ENCODE measurements at places on chromosomes 16 and 17. TPM values are rescaled to one million over a fixed set of nuclear protein-coding genes. Genes with fewer than 3 reads are reported as not detected.

- no peak overlapping the region for H3K27ac ChIP-seq
- no peaks in the 10 kb centered on the region for H3K27me3 ChIP-seq
- DNase-seq: peak; percentile 78
- H3K4me3 ChIP-seq: no peak overlapping the region
- no peaks in the 10 kb centered on the region for H3K36me3 ChIP-seq
- H3K4me1 ChIP-seq: peaks cover 10% of the 10 kb centered on the region
These were observed 1.0 kb upstream of the ABCC12 start for GRCh38 chr16:48156790-48157209.

DNA sequence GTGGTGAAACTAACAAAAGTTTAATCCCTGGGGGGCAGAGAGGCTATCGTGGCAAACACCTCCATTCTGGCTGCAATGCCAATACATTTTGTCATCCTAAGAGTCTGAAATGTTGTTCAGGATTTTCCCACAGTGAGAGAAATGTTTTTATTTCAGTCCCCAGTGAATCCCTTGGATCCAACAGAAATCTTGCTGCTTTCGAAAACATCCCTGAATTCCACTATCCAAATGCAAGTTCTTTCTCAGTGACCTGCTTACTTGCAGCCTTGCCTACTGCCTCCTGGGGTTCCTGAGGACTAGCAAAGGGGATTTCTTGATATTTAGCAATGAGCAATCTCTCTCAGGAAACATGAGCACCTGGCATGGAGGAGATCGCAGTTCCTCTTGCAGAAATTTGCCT is 202.1 kb upstream of the IRX3 start:
- H3K27me3 ChIP-seq: no peaks in the 10 kb centered on the region
- no peak overlapping the region for H3K4me3 ChIP-seq
- H3K36me3 ChIP-seq: no peaks in the 10 kb centered on the region
- DNase-seq: no peak

GRCh38 chr17:17907469-17907868 is 64.7 kb downstream of the TOM1L2 start:
- H3K4me1 ChIP-seq: no peaks in the 10 kb centered on the region
- no peaks in the 10 kb centered on the region for H3K27me3 ChIP-seq

DNA sequence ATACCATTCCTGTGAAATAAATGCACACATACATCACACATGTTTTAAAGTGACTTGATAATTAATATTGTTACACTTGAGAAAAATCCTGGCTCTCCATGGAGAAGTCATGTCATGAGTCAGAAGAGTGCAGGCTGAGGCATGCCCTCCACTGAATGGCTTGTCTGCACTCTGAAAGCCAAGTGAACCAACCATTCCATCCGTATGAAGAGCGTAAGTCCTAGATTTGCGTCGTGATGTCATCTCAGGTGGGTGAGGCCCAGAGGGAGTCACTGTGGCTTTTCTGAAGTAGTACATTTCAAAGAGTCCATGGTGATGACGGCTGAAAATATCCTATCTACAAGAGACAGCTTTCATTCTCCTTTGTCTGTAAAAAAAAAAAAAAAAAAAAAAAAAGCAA is 83.5 kb upstream of the IRX5 start:
- peak overlapping the region; percentile 94 for H3K27ac ChIP-seq
- peak overlapping the region; percentile 51 for H3K4me3 ChIP-seq
- no peaks in the 10 kb centered on the region for H3K27me3 ChIP-seq
- DNase-seq: peak; percentile 95
- peaks cover 22% of the 10 kb centered on the region for H3K4me1 ChIP-seq

GRCh38 chr16:2967211-2967631 is 1.9 kb upstream of the PAQR4 start:
- H3K27ac ChIP-seq: no peak overlapping the region
- no peak for DNase-seq
- peaks cover 5% of the 10 kb centered on the region for H3K4me1 ChIP-seq
- no peaks in the 10 kb centered on the region for H3K36me3 ChIP-seq
- H3K4me3 ChIP-seq: no peak overlapping the region

GRCh38 chr17:27810902-27811557 is 10.7 kb upstream of the NOS2 start:
- no peak overlapping the region for H3K27ac ChIP-seq
- H3K27me3 ChIP-seq: no peaks in the 10 kb centered on the region
- no peaks in the 10 kb centered on the region for H3K4me1 ChIP-seq
- H3K4me3 ChIP-seq: no peak overlapping the region

DNA sequence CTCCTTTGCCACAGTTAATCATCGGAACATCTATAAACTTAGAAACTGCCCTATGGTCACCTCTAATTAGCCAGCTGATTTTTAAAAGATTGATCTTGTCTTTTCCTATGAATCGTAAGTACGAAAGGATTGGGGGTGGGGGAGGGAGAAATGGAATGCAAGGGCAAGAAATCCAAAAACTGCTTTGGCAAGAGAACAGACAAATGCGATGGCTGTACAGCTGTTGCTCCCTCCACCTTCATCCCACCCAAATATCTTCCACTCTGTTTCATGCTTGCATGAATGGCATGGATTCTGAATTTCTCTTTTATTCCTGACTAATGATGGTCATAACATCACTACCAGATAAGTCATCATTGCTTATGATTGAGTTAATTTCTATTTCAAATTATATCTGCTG is 165.7 kb downstream of the STX8 start:
- no peaks in the 10 kb centered on the region for H3K27me3 ChIP-seq
- H3K36me3 ChIP-seq: no peaks in the 10 kb centered on the region
- H3K4me1 ChIP-seq: peaks cover 10% of the 10 kb centered on the region
- no peak for DNase-seq
- H3K4me3 ChIP-seq: no peak overlapping the region

DNA sequence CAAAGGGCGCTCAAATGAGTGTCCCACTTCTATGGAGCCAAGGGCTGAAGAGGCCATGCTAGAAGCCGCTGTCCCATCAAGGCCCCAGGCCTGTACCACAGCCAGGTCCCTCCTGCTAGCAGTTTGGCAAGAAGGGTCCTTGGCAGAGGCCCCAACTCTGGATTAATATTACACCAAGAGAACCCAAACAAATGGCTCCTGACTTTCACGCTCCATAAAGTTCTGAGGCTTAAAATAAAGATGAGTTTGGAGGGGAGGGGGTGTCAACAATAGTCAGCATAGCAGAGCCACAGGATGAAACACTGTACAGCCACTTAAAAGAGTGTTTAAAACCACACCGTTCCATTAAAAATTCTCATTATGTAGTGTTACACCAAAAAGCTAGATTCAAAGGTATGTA is 30.5 kb downstream of the CUEDC1 start:
- no peak overlapping the region for H3K4me3 ChIP-seq
- DNase-seq: no peak
- H3K36me3 ChIP-seq: peaks cover 17% of the 10 kb centered on the region
- H3K4me1 ChIP-seq: peaks cover 20% of the 10 kb centered on the region

DNA sequence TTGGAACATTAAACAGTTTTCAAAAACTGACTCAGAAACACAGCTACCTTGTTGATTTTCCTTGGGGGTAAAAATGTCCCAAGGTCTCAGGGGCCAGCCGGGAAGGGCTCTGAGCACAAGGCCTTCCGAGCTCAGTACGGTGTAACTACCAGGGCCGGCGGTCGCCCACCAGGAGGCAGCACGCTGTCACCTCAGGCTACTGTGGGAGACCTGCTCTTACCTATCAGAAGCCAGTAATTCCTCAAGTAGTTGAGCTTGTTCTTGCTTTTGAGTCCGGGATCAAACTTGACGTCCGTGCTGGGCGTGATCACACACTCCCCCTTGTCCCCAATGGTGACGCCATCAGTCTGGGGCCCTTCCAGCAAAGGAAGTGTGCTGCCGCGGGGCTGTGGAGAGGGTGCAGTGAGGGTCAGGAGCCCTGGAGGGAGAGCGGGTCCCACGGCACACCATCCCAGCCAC is 43.4 kb upstream of the ICAM2 start:
- peaks cover 78% of the 10 kb centered on the region for H3K36me3 ChIP-seq
- H3K27ac ChIP-seq: no peak overlapping the region
- H3K4me1 ChIP-seq: no peaks in the 10 kb centered on the region
- H3K4me3 ChIP-seq: no peak overlapping the region

MFAP4 gene
- not detected for total RNA-seq

DNA sequence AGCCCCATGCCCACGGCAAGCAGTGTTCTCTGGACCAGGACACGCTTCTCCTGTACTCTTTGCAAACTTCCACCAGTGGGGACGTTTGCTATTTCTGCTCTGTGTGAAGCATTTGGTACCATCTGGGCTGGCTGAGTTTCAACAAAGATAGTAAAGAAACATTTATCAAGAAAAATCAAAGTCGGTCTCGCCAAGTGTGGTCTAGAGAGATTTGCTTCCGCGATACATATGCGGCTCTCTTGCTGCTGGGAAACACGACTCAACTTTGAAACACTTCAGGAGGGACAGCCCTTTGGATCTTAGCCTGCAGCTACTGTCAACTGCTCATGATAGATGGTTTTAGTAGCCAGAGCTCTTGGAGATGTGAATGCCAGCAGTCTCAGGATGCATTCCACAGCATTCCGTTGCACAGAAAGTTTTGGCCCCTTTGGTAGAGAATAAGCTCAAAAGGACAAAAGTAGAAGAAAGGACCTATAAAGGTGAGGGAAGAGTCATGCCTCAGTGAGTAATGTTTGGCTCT is 168.2 kb upstream of the CACNG3 start:
- peaks cover 33% of the 10 kb centered on the region for H3K27me3 ChIP-seq
- no peak overlapping the region for H3K27ac ChIP-seq
- no peak overlapping the region for H3K4me3 ChIP-seq
- H3K36me3 ChIP-seq: no peaks in the 10 kb centered on the region
- no peak for DNase-seq

DNA sequence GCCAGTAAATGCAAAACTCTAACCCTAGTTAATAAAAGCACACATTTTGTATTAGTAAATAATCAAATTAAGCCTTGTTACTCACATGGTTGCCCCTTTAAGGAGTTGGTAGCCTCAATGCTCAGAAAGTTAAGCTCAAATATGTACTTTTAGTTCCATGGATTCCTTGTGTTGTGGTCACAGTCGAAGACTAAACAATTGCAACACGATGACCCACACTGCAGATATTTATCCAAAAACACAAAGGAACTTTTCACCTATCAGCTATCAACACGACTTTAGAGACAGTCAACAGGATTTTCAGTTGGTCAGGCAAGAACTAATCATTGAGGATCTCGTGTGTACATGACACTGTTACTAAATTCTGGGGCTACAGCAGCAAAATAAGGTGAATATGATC is 47.4 kb upstream of the NUDT7 start:
- no peak overlapping the region for H3K4me3 ChIP-seq
- H3K36me3 ChIP-seq: no peaks in the 10 kb centered on the region
- H3K27ac ChIP-seq: no peak overlapping the region
- DNase-seq: no peak

LITAF gene
- total RNA-seq: 161 TPM

DNA sequence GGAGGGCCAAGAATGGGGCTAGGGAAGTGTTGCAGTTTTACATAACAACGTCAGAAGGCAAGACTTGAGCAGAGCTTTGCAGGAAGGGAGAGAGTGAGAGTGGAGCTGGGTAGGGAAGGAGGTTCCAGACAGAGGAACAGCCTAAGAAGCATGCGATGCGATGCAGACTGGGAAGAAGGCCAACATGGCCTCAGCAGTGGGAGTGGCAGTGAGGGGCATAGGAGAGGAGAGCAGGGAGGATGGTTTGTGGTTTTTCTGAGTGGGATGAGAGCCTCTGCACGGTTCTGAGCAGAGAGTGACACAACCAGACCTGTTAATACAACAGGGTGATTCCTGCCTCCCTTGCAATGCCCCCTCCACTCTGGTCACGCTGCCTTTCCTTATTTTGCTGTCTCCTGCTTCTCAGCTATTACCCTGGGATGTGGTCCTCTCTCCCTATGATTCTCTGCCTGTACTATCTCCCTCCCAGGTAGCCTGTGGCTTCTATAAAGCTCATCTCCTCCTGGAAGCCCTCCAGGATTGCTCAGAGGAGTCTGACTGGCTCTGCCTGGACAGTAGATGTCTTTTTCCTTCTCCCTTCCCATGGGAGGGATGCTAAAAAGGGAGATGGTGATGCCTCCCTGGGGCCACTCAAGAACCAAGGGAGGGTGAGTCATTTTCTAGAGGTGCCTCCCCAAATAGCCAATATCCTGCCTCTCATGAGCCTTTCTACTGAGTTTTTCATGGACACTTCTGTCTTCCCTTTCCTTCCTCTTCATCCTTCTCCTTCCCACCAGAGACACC is 38.7 kb upstream of the NGFR start:
- no peak overlapping the region for H3K27ac ChIP-seq
- peaks cover 58% of the 10 kb centered on the region for H3K27me3 ChIP-seq
- no peaks in the 10 kb centered on the region for H3K36me3 ChIP-seq
- no peak overlapping the region for H3K4me3 ChIP-seq
- no peaks in the 10 kb centered on the region for H3K4me1 ChIP-seq

ESRP2 gene
- total RNA-seq: 48.8 TPM

DNA sequence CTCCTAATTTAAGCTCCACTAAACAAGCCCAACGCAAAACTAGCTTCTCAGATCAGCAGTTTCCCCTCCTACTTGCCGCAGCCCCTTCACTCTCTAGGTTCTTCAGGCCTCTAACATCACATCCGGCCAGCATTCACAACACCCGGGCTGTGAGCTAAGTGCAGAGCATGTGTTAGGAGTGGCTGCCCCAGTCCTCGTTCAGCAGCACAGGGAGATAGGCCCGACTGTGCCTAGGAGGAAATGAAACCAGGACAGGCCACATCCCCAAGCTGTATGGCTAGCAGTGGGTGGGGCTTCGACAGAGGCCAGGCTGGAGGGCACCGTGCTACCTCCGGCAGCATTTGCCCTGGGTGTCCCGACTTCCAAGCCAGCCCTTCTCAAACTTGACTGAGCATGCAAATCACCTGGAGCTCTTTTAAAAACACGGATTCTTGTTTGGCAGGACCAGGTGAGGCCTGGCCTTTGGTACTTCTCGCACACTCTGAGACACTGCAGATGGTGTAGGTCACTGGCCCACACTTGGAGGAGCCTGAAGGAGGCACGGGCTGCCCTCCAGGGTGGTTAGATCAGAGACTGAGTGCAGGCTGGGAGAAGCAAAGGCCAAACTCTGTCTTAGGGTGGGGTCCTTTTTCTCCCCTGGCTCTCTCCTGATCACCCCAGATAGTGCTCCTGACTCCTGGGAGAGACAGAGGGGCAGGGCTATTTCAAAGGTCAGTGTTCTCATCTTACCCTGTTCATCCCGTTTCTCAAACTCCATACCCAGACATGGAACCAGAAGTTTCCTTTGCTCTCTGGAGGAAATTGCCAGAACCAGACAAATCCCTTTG is 202.0 kb downstream of the C16orf78 start:
- H3K27me3 ChIP-seq: peaks cover 45% of the 10 kb centered on the region
- H3K27ac ChIP-seq: no peak overlapping the region
- H3K4me1 ChIP-seq: no peaks in the 10 kb centered on the region
- no peak for DNase-seq
- no peak overlapping the region for H3K4me3 ChIP-seq

GRCh38 chr17:19333132-19333440 is 29.4 kb downstream of the B9D1 start:
- H3K27me3 ChIP-seq: no peaks in the 10 kb centered on the region
- peak overlapping the region; percentile 32 for H3K27ac ChIP-seq
- DNase-seq: no peak

Measured in MCF 10A (cell line).